ENCODE measurements at places on chromosomes 3 and 15. TPM values are rescaled to one million over a fixed set of nuclear protein-coding genes. Genes with fewer than 3 reads are reported as not detected.
A peak's percentile ranks its signal among the peaks of the same experiment; 100 is the strongest.

Gene IL5RA
- total RNA-seq, result 0.48 TPM

Gene SLC12A1
- total RNA-seq, result not detected

Gene SRGAP3
- total RNA-seq, result 4.9 TPM

Gene CCDC54
- total RNA-seq, result not detected

Gene FANCD2OS
- not detected for total RNA-seq

Gene CD200R1
- total RNA-seq, result 11.6 TPM

Gene RHCG
- total RNA-seq, result not detected

Gene ST8SIA2
- total RNA-seq, result not detected

Gene LINS1
- total RNA-seq, result 38.6 TPM

Gene GCSAM
- total RNA-seq, result 14.6 TPM

Gene SKOR1
- total RNA-seq, result 0.89 TPM

GRCh38 chr3:64042952-64043351, 19.7 kb upstream of the PSMD6 start:
- no peak for DNase-seq
- H3K4me3 ChIP-seq, result no peak overlapping the region
- no peak overlapping the region for H3K27ac ChIP-seq
- no peaks in the 10 kb centered on the region for H3K4me1 ChIP-seq
- peaks cover 28% of the 10 kb centered on the region for H3K27me3 ChIP-seq

DNA sequence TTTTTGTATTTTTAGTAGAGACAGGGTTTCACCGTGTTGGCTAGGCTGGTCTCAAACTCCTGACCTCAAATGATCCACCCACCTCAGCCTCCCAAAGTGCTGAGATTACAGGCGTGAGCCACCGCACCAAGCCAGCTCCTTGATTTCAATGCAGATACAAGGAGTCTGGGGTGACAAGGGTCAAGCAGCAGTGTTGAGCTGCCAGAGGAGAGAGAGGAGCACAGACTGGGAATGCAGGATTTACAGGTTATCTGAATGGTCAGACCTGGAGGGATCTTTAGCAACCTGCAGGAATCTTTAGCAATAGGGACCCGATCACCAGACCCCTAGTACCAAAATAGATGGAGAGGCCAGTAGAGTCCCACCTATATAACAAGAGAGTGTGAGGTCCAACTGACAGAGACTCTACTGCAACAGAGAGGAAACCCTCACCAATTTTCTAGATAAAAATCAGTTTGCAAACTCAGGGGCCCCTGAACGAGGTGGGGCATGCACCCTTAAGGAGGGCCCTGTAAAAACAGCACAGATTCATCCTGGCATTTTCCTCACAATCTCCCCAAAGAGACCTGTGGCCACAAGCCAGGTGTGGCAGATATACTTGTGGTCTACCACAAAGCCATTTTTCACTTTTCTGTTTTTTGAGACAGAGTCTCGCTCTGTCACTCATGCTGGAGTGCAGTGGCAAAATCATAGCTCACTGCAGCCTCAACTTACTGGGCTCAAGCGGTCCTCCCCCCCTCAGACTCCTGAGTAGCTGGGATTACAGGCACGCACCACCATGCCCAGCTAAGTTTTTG, 10.7 kb upstream of the SHISA5 start:
- H3K4me3 ChIP-seq, result peak overlapping the region; percentile 53
- H3K27me3 ChIP-seq, result peaks cover 3% of the 10 kb centered on the region
- peaks cover 50% of the 10 kb centered on the region for H3K4me1 ChIP-seq
- peak; percentile 43 for DNase-seq
- peaks cover 5% of the 10 kb centered on the region for H3K36me3 ChIP-seq

GRCh38 chr3:14826069-14826468, 7.3 kb downstream of the FGD5 start:
- H3K27ac ChIP-seq, result no peak overlapping the region
- no peak for DNase-seq
- H3K27me3 ChIP-seq, result peaks cover 52% of the 10 kb centered on the region
- no peaks in the 10 kb centered on the region for H3K36me3 ChIP-seq
- H3K4me1 ChIP-seq, result no peaks in the 10 kb centered on the region
- H3K4me3 ChIP-seq, result no peak overlapping the region

- H3K27me3 ChIP-seq, result peaks cover 7% of the 10 kb centered on the region
- no peak for DNase-seq
- no peaks in the 10 kb centered on the region for H3K36me3 ChIP-seq
- peaks cover 5% of the 10 kb centered on the region for H3K4me1 ChIP-seq
Measured at GRCh38 chr15:82039871-82040270, 5.9 kb downstream of the MEX3B start.

DNA sequence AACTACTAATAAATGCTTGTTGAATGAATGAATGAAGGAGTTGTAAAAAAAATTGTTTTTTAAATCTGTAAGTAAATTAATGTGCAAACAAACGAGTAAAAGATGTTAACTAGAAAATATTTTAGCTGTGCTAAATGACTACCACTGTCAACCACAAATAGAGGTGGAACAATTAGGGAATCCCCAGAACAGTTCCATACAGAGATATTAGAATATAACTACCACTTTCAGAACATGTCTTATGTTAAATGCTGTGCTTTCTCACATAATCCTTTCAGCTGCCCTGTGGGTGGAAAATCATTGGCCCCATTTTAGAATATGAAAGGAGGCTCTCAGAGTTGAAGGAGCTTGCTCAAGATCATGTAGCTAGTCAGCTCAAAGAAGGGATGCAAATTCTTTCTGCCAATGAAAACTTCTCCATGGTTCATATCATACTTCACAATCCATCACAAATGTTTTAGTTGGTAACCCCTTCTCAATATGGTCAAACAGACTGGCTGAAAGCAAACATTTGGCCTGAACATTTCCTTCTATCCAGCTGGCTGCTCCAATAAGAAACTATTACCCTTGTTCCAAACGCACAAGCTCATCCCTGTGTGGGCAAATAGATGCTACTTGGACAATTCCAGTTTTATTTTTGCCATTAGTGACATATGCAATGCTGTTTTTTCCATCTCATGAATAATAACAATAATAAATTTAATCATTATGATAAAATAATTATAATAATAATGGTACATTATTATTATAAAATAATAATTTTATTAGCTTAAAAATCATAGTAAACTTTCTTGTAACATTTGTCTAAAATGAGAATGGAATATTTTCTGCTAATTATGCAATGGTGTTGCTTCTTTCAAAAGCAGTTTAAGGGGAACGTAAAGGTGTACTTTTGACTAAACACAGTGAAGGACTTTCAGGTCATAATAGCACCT, 290.4 kb upstream of the STT3B start:
- peaks cover 2% of the 10 kb centered on the region for H3K27me3 ChIP-seq
- H3K4me1 ChIP-seq, result peaks cover 3% of the 10 kb centered on the region
- H3K4me3 ChIP-seq, result no peak overlapping the region
- H3K27ac ChIP-seq, result no peak overlapping the region

DNA sequence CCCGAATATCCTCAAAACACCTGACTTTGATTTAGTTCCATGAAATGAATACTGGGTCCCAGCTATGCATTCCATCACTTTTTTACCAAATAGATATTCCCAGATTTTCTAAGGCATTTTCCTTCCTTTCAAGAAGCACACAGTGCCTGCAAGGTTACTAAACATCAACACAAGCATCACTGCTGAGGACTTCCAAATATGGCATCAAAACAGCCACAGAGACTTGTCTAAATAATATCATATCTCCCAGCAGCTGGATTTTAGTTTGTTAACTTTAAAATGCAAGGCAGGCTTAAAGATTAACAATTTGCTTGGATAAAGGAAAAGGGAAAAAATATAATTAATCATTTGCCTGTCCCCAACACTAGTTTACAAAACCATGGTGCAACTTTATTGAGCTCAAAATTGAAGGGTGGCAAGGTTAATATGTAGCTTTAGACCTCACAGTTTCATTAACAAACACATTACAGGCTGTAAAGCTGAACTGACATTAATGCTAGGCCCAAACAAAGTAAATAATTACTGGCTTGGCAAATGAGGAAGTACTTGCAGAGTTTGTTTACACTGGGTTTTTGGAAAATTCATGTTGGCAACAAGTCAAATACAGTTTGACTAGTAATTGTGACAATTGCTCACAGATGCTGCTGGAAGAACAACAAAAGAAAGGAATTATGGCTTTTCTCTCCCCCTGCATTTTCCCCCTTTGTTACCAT, 401.7 kb upstream of the CDIN1 start:
- no peak for DNase-seq
- no peaks in the 10 kb centered on the region for H3K27me3 ChIP-seq
- H3K27ac ChIP-seq, result no peak overlapping the region
- no peak overlapping the region for H3K4me3 ChIP-seq

GRCh38 chr3:70856414-70857162, 544.1 kb upstream of the MDFIC2 start:
- no peaks in the 10 kb centered on the region for H3K36me3 ChIP-seq
- H3K27ac ChIP-seq, result no peak overlapping the region
- H3K4me3 ChIP-seq, result no peak overlapping the region

- no peaks in the 10 kb centered on the region for H3K4me1 ChIP-seq
- H3K27ac ChIP-seq, result no peak overlapping the region
- no peaks in the 10 kb centered on the region for H3K27me3 ChIP-seq
- H3K4me3 ChIP-seq, result no peak overlapping the region
- H3K36me3 ChIP-seq, result no peaks in the 10 kb centered on the region
Measured at GRCh38 chr3:21421096-21421495, 329.9 kb downstream of the ZNF385D start.

DNA sequence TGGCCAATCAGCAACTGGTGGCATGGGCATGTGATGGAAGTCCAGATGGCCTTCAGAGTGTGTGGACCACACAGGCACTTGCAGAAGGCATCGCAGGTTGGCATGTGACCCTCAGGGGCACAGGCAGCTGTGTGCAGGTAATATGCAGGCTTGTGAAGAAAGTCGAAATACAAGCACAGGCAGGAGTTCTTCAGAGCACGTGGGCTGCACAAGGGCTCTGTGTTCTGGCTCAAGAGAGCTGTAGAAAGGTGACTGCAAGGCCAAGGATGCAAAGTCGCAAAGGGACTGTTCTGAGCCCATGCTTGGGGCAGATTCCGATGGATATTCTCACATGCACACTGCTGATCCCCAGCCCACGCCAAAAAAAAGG, 8.3 kb downstream of the LRRC2 start:
- H3K4me1 ChIP-seq, result peaks cover 10% of the 10 kb centered on the region
- peaks cover 2% of the 10 kb centered on the region for H3K36me3 ChIP-seq
- DNase-seq, result no peak
- no peak overlapping the region for H3K27ac ChIP-seq
- H3K27me3 ChIP-seq, result peaks cover 41% of the 10 kb centered on the region

- H3K27ac ChIP-seq, result no peak overlapping the region
- H3K36me3 ChIP-seq, result peaks cover 22% of the 10 kb centered on the region
Measured at GRCh38 chr15:41263891-41264351, 32.9 kb downstream of the CHP1 start.

DNA sequence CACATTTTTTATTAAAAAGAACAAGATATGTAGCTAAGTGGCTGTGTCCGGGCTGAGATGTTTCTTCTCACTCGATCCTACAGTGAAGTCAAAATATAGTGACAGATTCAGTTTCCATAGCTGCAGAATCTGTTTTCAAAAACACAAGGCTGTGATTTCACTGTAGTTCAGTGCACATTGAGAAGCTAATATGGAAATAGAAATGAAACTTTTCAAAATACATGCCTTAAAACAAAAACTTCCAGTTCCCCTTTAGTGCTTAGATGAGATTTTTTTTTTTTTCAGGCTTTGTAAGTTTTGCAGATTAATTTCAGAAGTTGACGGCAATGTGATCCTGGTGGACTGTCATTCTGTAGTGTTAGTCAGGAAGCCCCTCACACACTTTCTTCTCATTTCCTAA, 23.8 kb upstream of the TRAK1 start:
- H3K36me3 ChIP-seq, result no peaks in the 10 kb centered on the region
- no peak overlapping the region for H3K4me3 ChIP-seq
- H3K4me1 ChIP-seq, result peaks cover 4% of the 10 kb centered on the region
- no peaks in the 10 kb centered on the region for H3K27me3 ChIP-seq
- no peak for DNase-seq
- H3K27ac ChIP-seq, result no peak overlapping the region

GRCh38 chr15:60713119-60714084, 234.5 kb upstream of the ICE2 start:
- H3K36me3 ChIP-seq, result no peaks in the 10 kb centered on the region
- no peak overlapping the region for H3K27ac ChIP-seq
- no peak for DNase-seq

DNA sequence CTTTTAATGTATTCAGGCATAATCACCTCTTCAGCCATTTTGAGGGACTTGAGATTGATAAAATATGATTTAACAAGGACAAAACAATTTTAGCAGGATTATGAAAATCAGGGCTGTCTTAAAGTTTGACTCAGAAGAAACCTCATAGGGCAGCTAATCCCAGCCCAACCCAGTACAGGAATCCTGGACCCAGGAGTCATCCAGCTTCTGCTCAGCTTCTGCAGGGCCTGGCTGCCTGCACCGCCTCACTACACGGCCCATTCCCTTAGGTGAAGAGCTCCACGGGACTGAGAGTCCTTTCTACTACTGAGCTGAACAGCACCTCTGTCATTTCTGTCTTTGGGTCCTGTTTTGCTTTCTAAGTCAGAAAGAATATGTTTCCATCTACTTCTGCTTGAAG, 37.5 kb downstream of the ARHGAP31 start:
- no peaks in the 10 kb centered on the region for H3K36me3 ChIP-seq
- no peaks in the 10 kb centered on the region for H3K4me1 ChIP-seq
- no peak overlapping the region for H3K27ac ChIP-seq
- DNase-seq, result no peak

- H3K4me1 ChIP-seq, result no peaks in the 10 kb centered on the region
- H3K36me3 ChIP-seq, result no peaks in the 10 kb centered on the region
- no peak overlapping the region for H3K4me3 ChIP-seq
- no peak overlapping the region for H3K27ac ChIP-seq
- no peaks in the 10 kb centered on the region for H3K27me3 ChIP-seq
- no peak for DNase-seq
Measured at GRCh38 chr3:147851062-147851461, 441.9 kb downstream of the ZIC1 start.

GRCh38 chr3:172624999-172625398, 85.9 kb downstream of the NCEH1 start:
- peaks cover 12% of the 10 kb centered on the region for H3K4me1 ChIP-seq
- no peak overlapping the region for H3K4me3 ChIP-seq
- H3K36me3 ChIP-seq, result peaks cover 3% of the 10 kb centered on the region
- peaks cover 2% of the 10 kb centered on the region for H3K27me3 ChIP-seq

- H3K4me3 ChIP-seq, result no peak overlapping the region
- H3K36me3 ChIP-seq, result peaks cover 2% of the 10 kb centered on the region
- peaks cover 8% of the 10 kb centered on the region for H3K27me3 ChIP-seq
Measured at GRCh38 chr3:72663429-72663828, 184.8 kb downstream of the SHQ1 start.

DNA sequence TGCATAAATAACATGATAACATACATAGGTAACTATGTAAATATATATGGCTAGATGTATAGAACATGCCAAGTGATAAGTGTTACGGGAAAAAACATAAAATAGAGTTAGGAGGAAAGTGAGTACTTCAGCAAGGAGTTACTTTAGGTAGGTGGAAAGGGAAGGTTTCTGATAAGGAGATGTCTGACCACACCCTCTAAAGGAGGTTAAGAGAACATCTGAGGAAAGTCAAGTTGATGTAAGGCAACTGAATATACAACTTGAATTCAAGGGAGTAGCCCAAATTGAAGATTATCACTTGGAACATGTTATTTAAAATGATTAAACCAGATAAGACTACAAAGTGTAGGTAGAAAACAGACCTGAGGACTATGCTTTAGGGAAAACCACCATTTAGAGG, 13.8 kb downstream of the PIERCE2 start:
- no peak for DNase-seq
- H3K27ac ChIP-seq, result no peak overlapping the region
- no peaks in the 10 kb centered on the region for H3K36me3 ChIP-seq
- no peaks in the 10 kb centered on the region for H3K4me1 ChIP-seq
- peaks cover 2% of the 10 kb centered on the region for H3K27me3 ChIP-seq
- no peak overlapping the region for H3K4me3 ChIP-seq

- H3K27me3 ChIP-seq, result no peaks in the 10 kb centered on the region
- DNase-seq, result no peak
- no peaks in the 10 kb centered on the region for H3K4me1 ChIP-seq
- no peak overlapping the region for H3K4me3 ChIP-seq
Measured at GRCh38 chr3:154745929-154746328, 315.9 kb upstream of the GPR149 start.

- no peak overlapping the region for H3K27ac ChIP-seq
- no peak for DNase-seq
- H3K36me3 ChIP-seq, result peaks cover 4% of the 10 kb centered on the region
Measured at GRCh38 chr3:114510201-114510600, 216.4 kb downstream of the TIGIT start.
